ENCODE measurements at places on chromosomes 13 and 19.
A peak's percentile ranks its signal among the peaks of the same experiment; 100 is the strongest.

GRCh38 chr13:21435687-21436151, 23.4 kb downstream of the ZDHHC20 start:
- DNase-seq: no peak

GRCh38 chr13:23427342-23427843, 6.1 kb downstream of the SACS start:
- DNase-seq: peak; percentile 75

- DNase-seq: peak; percentile 76
These were observed at the start of gene ALG5 for GRCh38 chr13:36999054-36999714. ALG5 (minus strand) TSS chr13:36999340; CDS start chr13:36999300, 40 bp downstream.

- DNase-seq: no peak
These were observed 39.5 kb upstream of the TEX29 start for GRCh38 chr13:111280681-111281585.

DNA sequence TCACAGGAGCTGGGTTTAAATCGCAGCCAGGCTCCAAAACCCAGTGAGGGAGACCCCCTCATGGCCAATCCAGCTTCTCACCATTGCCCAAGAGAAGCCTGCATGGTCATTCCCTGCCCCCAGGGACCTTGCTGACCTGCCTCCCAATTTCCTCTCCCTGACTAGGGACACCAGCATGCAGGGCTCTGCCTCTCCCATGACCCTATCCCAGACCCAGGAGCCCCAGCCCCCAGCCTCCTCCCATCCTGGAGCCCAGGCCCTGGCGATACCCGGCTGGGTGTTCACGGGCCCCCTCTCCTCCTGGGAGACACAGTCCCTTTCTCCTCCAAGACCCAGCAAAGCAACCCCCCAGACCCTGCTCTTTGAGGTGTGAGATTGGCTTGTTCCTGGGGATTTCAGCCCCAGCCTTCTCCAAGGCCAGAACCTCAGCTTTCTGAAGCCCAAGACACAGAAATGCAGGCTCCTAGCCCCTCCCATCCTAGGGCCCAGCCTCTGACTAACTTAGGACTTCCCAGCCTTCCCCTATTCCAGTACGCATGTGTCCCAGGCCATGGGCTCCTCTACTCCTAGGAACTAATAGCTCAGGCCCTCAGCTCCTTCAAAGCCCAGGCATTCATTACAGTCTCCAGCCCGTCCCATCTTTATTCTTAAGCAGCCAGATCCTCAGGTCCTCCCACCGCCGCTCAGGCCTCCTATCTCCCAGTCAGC, 1.1 kb downstream of the GYS1 start:
- peak; percentile 55 for DNase-seq

DNA sequence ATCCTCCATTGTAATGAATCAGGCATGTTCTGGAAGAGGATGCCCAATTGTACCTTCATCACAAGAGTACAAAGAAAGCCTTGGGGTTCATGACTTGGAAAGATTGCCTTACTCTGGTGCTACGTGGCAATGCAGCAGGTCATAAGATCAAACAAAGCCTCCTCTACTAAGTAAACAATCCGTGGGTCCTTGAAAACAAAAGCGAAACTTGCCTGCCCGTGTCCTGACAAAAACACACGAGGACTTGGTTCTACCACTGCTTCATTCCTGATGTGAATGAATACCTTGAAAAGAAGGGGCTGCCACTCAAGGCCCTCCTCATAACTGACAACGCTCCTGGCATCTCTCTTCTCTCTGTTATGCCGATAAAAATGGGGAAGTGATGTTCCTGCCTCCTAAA, 18.9 kb downstream of the ZNF563 start:
- no peak for DNase-seq

- no peak for DNase-seq
These were observed 214.2 kb downstream of the FGF9 start for GRCh38 chr13:21884965-21885567.

DNA sequence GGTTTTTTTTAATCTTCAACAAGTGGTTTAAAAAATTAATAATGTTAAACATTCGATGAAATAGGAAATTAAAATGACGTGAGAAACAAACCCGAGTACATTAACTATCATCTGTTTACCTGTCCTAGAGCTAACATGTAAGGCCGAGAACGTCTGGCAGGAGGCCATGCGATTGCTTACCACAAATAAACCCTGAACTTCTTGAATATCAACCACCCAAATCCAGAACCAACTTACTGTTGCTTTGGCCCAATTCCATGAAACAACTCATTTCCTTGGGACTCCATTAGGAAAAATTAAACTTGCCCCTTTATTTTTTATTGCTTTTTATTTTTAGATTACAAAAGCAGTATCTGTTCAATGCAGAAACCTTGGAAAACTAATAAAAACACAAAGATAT, 228.9 kb upstream of the IRS2 start:
- no peak for DNase-seq

- DNase-seq: no peak
These were observed 83.2 kb downstream of the NBEA start for GRCh38 chr13:35025314-35025713.

GRCh38 chr19:46155237-46155636, 7.2 kb downstream of the IGFL2 start:
- no peak for DNase-seq

DNA sequence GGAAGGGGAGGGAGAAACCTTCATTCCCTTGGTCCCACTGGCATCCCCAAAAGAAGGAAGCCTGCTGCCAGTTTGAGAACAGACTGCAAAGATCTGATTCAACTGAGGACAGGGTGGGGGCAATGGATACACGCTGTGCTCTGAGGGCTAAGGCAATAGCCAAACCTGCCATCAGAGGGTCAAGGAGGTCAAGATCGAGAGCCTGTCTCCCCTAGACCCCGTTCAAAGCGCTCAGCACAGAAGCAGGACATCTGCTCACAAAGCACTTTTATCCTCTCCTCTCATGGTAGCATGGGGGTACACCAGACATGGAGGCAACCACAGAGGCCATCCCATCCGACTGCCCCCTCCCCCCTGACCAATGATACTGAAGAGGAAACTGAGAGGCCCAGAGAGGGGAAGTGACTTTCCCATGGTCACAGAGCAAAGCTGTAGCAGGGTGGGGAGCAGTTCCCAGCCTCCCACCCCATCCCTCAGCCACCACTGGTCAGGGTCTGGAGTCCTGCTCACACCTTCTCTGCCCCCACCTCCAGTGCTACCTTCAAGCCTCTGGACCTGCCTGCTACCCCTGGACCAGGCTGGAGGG, 11.1 kb downstream of the POU2F2 start:
- no peak for DNase-seq

- DNase-seq: no peak
These were observed 70.7 kb downstream of the EPS15L1 start for GRCh38 chr19:16400911-16401591.

- DNase-seq: no peak
These were observed 36.7 kb downstream of the INTS6 start for GRCh38 chr13:51416107-51416506.

- peak; percentile 17 for DNase-seq
These were observed 18.8 kb upstream of the EDDM13 start for GRCh38 chr19:56253737-56254136.

- DNase-seq: no peak
These were observed 329.6 kb downstream of the PCDH20 start for GRCh38 chr13:61086087-61086486.

DNA sequence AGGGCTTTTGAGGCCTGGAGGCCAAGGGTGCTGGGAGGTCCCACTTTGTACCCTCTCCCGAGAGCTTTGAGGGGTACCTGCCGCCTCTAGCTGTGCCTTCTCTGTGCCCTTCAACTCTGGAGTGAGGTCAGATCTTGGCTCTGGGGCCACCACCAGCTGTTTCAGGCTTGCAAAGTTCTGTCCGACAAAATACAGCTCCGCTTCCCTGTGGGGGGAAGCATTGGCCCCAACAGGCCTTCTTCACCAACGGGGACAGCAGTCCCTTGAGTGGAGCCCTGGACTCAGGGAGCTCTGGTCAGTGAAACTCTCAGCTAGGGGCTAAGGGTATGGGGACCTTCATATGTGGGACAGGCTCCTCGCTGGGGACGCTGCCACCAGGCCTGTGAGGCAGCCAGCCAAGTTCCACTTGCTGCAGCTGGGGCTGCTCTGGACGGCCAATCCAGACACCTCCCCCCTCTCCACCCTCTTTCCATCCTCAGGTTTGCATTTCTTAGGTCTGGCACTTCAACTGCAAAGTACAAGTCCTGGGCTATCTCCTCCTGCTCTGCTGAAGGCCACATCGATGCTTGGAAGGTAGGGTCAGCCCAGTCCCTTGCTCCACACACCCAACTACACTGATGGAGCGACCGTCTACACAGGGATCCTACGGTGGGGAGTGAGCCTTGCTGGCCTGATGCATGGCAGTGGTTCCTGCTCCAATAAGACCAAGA, 46.8 kb downstream of the C13orf46 start:
- DNase-seq: no peak

DNA sequence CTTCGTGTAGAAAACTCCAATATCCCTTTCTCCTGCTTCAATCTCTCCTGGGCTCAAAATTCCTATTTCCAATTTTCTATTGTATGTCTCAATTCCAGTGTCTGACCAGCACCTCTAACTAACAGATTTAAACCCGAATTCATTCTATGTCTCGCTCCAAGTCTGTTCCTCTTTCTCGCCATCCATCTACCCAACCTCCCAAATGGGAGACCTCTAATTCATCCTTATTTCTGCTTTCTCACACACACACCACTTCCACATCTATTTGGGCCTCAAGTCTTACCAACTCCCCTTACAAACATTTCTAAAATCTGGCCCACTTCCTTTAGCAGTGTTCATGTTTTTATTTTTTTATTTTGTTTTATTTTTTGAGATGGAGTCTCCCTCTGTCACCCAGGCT, 53.3 kb downstream of the MBD3L2B start:
- DNase-seq: no peak

DNA sequence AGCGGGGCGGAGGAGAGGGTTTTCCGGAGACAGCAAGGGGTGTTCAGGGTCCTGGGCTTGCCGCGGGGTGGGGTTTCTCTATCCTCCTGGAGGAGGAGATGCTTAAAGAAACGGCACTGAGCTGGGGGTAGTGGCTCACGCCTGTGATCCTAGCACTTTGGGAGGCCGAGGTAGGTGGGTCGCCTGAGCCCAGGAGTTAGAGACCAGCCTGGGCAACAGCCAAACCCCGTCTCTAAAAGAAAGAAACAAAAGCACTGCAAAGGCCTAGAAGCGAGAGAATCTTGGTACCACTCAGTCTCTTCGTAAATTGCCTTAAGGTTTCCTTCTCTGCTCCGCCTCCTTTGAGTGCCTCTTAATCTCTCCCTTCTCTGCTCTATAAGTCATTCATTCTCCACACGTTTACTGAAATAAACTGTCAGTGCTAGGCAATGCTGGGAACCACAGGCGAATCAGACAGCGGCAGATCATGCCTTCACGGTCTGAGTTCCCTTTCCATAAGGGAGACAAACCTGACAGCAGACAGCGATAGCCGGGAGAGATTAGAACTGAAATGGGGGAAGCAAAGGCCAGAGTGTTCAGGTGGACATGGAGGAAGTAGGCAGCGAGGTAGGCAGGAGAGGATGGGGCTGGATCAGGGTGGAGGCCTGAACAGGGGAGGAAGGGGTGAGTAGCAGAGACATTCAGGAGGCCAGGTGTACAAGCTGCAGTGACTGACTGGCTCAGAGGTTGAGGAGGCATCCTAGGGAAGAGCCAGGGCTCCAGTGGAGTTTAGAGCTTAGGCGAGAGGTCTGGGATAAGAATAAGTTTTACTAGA, 580 bp downstream of the EIF3K start:
- DNase-seq: no peak

DNA sequence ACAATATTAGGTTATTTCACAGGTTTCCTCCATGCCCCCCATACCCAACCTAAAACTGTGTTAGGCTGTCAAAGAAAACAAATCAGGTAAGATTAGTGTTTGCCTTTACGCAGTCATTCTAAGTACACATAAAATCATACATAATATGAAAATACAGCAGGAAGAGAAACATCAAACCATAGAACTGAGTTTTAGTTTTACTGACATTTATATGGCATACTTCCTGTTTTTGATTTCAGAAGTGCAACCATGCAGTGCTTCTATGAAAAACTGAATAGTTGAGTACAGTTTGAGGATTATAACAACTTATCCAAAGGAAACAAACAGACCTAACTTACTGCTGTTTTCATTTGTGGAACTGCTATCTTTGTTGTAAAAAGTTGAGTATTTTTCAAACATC, 91.3 kb downstream of the KCNRG start:
- no peak for DNase-seq

All from fibroblast of skin of left quadriceps (primary cell).